SK-N-SH (cell line): ENCODE measurements at places on chromosomes 6 and 20.

DNA sequence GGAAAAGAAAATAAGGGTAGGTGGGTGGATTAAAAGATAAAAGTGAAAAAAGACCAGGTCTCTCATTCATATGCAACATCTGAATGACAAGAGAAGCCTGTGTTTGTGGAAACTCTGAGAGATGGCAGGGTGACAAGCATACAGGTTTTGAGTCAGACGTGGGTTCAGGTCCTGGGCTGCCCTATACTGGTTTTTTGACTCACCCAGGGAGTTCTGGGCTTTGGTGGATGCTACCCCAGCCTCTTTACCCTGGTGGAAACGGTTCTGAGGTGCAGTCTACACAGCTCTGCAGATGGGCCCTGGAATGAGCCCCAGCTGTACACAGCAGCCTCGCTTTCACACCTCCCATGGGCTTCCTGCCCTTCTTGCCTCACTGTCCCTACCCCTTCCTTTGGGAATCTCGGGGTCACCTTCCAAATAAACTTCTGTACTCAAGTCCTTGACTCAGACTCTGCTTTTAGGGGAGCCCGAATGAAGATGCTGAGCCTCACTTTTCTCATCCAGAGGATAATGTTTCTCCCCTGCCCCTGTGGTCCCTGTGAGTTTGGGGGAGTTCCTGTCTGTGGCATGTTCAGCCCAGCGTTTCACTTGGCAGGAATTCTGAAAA is 77.7 kb upstream of the CLDN20 start:
- no peak for DNase-seq

GRCh38 chr6:144757730-144758129 is 472.6 kb downstream of the UTRN start:
- DNase-seq, result no peak

- no peak for DNase-seq
Measured at GRCh38 chr6:117396228-117396627, 29.5 kb downstream of the ROS1 start.

DNA sequence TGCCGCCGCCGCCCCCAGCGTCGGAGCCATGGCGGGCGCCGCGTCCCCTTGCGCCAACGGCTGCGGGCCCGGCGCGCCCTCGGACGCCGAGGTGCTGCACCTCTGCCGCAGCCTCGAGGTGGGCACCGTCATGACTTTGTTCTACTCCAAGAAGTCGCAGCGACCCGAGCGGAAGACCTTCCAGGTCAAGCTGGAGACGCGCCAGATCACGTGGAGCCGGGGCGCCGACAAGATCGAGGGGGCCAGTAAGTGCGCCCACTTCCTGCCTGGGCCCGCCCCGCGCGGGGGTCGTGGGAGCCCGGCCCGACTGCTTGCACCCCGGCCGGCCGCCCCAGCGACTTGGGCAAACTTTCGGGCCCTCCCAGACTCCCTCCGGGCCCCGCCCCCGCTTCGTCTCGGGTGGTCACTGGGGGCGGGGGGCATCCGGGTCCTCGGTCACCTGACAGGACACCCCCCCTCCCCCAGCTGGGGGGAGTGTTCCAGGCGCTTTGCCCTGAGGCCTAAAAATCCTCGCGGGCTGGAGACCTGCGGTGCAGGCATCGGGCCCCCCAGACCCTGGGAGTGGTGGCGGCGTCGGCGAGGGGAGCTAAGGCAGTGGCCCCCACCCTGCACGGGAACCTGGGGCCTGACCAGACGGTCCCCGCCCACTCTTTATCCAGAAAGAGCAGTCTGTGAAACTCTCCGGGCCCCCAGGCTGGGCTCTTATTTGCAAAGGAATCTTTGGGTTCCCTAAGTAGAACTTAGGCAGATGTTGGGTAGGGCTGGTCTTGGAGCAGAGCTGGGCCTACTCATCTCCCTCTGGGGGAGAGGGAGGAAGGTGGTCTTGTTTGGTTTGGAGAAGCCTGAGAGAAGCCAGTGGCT is 501 bp downstream of the PLCG1 start:
- DNase-seq, result peak; percentile 92

- no peak for DNase-seq
Measured at GRCh38 chr6:140897804-140898573, 1234.7 kb upstream of the GJE1 start.

DNA sequence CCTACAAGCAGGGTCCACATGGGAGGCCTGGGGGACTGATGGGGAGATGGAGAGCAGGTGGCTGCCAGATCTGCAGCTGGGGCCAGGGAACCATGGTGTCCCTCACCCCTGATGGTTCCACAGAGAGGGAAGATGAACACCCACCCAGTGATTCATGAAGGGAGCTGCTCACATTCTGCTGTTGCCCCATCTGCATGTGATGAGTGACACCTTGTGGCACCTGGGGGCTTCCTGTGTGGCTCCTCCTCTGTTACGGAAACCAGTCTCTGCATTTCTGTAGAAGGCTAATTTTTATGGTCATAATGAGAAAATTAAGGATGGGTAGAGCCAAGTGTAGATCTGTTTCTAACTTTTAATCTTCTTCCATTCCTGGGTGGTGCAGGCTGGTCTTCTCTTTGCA is 217.1 kb downstream of the SMOC2 start:
- DNase-seq, result no peak

DNA sequence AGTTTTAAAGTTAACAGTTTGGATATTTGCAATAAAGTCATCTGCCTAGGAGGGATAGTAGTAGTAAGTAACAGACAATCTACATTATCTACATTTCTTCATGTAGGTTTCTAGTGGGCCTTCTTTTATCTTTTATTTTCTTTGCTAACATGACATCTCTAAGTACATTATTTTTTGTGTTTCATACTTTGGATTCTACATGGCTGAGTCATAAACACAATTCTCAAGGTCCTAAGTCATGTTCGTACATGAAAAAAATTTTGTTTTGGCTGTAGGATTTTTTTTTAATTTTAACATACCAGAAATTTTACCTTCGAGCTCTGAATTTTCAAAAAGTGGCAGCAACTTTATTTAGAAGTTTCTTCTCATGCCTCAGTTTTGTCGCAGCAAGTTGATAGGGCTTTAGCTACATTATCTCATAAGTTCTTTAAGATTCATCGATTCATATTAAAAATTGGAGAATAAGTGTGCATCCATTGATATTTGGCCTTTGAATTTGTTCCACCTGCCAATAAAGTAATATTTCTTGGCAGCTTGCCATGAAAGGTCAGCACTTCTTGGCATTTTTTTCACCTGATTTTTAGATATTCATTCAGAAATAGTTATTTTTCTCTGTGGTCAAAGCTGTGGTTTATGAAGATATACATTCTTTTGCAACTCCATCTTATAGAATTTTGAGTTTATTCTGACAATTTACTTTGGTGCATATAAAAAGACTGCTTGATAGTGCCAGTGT is 146.2 kb downstream of the GRIK2 start:
- DNase-seq, result no peak

GRCh38 chr6:106253731-106254130 is 71.8 kb downstream of the ATG5 start:
- DNase-seq, result no peak

- DNase-seq, result no peak
Measured at GRCh38 chr6:89073014-89073620, 7.4 kb upstream of the PNRC1 start.

DNA sequence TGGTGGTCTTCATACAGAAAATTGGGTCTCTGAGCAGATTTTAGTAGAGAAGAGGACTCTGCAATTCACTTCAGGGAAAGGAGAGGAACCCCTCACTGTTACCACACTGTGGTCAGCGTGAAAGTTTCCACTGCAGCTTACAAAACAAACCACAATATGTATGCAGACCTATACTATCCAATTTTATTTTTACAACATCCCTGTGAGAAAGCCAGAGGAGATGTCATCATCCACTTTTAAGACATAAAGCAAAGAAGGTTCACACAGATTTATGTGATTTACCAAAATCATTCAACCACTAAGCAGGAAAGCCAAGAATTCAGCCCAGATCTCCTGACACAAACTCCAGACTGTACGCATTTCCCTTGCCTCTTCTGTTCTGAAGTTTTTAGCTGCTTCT is 442.4 kb downstream of the FRK start:
- DNase-seq, result no peak

- no peak for DNase-seq
Measured at GRCh38 chr6:148497257-148497656, 154.6 kb downstream of the SASH1 start.

DNA sequence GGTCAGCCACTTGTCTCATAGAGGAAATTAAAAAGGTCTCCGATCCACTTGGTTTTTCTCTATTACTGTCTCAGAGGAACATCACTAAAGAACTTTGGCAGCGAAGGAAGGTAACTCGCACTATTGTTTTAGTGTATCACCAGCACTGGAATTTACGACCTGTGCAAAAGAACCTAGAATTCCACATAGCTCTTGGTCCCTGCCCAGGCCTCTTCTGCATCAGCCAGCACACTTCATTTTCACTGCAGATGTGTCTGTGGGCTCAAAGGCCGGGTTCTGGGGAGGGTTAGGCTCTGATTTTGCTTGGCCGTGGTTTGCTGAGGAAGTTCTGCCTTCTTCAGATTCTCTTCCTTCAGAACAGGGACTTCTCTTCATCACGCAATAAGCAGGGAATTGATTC is 102.8 kb upstream of the TMEM181 start:
- no peak for DNase-seq

DNA sequence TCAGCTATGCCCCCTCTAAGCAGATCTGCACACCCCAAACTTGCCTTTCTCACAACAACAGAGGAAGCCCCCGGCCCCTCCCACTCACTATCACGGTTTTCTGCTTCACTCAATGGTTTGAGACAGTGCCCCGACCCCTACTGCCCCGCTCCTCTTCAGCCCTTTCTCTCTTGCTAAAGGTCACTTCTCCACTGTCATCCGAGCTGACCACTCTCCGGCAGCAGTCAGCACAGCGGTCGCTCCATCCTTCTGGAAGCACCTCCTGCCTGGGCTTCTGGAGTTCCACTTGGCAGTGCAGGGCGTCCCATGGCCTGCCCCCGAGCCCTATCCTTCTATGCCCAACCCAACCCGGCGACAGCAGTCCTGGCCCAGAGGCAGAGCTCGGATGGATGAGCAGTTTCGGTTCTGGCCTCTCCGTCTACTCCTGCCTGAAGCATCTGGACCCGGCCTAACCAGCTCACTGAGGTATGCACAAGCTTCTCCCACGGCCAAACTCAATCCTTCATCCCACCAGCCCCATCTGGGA is 4.1 kb downstream of the CTSZ start:
- no peak for DNase-seq

DNA sequence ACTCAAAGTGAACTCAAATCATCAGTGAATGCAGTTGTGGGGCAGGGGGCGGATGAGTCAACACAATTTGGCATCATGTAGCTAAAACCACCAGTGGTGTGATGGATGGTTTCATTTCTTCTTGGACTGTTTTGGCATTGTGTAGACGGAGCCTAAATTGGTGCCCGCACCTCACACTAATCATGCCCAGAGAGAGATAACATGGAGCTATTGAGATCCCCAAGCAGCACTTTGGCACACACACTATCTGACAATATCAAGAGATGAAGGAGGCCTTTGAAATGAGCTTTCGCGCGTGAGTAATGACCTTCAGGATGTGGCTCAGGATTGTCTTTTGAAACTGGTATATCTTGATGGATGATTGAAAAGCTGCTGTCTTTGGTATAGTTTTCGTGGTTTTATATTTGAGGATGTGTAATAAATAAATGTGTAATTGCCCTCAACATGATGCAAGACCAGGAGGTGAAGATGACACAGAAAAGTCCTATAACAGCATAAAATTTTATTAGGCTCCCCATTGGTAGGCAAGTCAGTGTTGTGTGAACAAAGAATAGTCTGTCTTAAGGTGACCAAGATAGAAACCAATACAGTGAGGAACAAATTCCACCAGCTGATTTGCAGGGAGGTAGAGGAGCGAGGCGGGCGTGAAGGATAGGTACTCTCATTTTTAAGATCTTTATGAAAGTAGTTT is 174.2 kb downstream of the TSHZ2 start:
- no peak for DNase-seq

- DNase-seq, result no peak
Measured at GRCh38 chr6:139905404-139906052, 531.1 kb upstream of the CITED2 start.

DNA sequence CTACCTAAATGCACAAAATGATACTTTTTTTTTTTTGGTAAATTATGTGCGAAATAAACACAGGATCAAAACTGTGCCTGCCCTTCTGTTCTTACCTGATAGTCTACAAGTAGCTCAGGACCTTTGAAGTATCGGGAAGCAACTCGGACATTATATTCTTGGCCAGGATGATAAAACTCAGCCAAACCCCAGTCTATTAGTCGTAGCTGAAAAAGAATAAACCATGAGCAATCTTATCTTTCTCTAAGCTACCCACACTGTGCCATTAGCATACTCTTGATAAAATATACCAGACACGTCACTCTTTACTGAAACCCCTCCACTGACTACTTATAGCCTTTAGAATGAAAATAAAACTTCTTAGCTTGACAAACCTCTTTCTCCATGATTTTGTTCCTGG is 29.8 kb upstream of the TBC1D20 start:
- DNase-seq, result no peak

DNA sequence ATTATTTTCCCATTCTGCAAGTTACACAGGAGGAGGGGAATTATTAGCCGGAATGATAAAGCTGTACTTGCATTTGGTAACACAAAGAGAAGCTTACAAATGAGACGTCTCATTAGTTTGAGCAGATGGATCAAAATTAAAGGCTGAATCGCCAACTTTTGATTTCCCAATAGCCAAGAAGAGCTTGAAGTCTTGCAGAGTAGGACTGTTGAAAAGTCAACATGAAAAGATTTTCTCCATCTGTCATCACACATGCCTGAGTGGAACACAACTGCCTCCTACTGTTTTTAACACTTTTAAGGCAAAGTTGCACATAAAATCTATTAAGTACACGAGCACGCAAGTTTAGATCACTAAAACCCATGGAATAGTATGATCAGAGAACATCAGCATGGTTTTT is 176.2 kb downstream of the ASCC3 start:
- no peak for DNase-seq

GRCh38 chr6:75280131-75280855 is 4.3 kb downstream of the TMEM30A start:
- no peak for DNase-seq

- no peak for DNase-seq
Measured at GRCh38 chr6:112562301-112563231, 215.4 kb downstream of the RFPL4B start.

GRCh38 chr20:47167846-47168245 is 188.7 kb downstream of the ZMYND8 start:
- DNase-seq, result no peak

DNA sequence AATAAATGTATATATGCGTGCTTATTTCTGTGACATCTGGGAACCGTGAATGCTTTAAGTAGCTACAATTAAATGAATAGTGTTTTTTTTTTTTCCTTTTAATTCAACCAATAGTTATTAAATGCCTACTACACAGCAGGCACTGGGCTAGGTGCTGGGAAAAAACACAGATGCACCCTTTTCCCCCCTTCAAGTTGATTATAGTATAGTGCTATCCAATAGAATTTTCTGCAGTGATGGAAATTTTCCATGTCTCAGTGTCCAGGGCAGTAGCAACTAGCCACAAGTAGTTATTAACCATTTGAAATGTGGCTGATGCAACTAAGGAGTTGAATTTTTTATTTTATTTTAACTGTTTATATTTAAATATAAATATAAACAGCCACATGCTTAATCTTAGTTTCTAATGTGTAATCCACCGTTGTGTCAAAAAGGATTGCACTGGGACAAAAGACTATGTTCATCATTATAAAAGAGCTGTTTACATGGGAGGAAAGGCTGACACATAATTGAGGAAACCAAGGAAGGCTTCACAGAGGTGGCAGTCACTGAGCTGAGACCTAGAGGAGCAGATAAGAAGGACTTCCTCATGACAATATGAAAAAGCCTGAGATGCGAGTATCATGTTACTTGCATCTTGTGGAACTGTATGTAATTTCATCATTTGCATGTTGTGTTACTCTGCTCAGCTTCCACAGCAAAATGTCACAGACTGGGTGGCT is 261.2 kb upstream of the PLCB4 start:
- DNase-seq, result no peak

- no peak for DNase-seq
Measured at GRCh38 chr6:20365456-20365855, 36.2 kb upstream of the E2F3 start.
